ENCODE measurements at places on chromosomes 12 and 14. TPM values are rescaled to one million over a fixed set of nuclear protein-coding genes. Genes with fewer than 3 reads are reported as not detected.

Gene FAR2
- 8.6 TPM for total RNA-seq

DNA sequence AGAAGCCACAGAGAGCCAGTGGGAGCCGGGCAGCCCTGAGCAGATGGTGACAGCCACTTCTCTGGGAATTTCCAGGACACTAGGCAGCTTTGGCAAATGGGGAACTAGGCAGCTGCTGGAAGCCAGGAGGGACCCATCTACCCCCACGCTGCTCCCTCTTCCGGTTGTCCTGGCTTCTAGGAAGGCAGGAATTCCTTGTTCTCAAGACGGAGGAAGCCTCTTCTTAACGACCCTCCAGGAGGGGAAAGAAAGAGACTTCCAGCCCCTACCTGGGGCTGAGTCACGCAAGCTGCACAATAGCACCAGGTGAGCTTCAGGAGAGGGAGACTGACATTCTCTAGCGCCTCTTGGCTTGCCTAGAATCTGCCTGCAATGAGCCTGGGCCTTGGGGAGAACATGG, 141.5 kb downstream of the ANO2 start:
- no peak for DNase-seq

DNA sequence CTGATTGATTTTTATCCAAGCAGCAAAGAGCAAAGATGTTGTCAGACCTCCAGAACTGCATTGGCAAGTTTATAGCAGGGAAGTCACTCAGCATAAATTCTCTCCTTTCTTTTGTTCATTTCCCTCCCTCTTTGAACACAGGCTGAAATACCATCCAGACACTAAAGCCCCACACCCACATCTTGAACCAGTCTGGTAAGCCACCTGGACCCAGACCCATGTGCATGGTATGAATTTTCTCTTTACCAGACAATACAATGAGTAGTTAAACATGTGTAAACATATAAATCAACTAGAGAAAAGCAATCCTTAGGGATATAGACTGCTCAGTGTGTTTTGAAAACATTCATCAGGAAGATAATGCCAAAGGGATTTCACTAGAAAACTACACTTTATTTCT, 488.3 kb upstream of the FLRT2 start:
- DNase-seq = no peak

GRCh38 chr14:49106741-49107667, 479.2 kb downstream of the RPS29 start:
- no peak for DNase-seq

Gene SPTB
- 14.8 TPM for total RNA-seq

Gene SERPINA10
- not detected for total RNA-seq
